ENCODE measurements at places on chromosomes 4 and X. TPM values are rescaled to one million over a fixed set of nuclear protein-coding genes. Genes with fewer than 3 reads are reported as not detected.
A peak's percentile ranks its signal among the peaks of the same experiment; 100 is the strongest.

DNA sequence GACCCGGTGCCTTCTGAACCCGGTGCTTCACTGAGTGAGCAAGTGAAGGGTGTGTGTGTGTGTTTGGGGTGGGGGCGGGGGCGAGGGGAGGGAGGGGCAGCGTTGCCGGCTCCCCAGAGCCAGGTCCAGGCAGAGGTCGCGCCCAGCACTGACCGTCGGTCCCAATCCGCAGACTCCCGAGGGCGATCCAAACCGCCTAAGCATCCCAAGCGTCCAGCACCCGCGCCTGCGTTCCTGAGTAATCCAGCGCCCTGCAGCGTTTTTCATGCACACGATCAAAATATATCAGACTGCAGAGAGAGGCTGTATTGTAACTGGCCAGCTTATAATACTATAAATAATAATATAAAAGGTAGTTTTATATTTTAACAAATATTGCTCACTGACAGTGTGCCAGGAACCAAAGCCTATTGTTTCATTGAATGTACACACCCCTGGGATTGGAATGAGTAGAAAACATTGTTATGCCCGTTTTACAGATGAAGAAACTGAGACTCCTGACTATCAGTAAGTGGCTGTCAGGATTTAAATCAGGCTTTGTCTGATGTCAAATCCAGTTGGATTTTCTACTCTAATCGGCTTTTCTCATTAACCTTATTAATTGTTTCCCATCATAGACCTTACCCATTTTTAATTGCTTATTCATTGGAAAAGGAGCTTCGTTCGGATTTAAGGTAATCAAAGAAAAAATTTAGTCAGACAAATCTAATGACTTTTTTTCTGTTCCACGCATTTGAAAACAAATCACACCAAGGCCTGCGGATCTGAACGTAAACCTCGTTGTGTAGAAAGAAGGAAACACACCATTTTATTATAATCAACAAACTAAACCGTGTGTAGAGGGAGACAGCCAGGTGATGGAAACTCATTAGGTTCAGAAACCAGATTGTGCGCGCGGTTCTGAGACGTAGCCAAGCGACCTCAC is 4.0 kb upstream of the NKX3-2 start:
- no peaks in the 10 kb centered on the region for H3K36me3 ChIP-seq
- peaks cover 47% of the 10 kb centered on the region for H3K4me1 ChIP-seq
- peak overlapping the region; percentile 60 for H3K4me3 ChIP-seq
- H3K27me3 ChIP-seq, result peaks cover 49% of the 10 kb centered on the region

- no peaks in the 10 kb centered on the region for H3K4me1 ChIP-seq
- DNase-seq, result no peak
These were observed 114.5 kb upstream of the ACSL4 start for GRCh38 chrX:109847257-109848187.

- H3K4me1 ChIP-seq, result no peaks in the 10 kb centered on the region
- no peaks in the 10 kb centered on the region for H3K36me3 ChIP-seq
- H3K27me3 ChIP-seq, result no peaks in the 10 kb centered on the region
- no peak for DNase-seq
These were observed 8.0 kb upstream of the CPEB2 start for GRCh38 chr4:14994242-14994641.

DNA sequence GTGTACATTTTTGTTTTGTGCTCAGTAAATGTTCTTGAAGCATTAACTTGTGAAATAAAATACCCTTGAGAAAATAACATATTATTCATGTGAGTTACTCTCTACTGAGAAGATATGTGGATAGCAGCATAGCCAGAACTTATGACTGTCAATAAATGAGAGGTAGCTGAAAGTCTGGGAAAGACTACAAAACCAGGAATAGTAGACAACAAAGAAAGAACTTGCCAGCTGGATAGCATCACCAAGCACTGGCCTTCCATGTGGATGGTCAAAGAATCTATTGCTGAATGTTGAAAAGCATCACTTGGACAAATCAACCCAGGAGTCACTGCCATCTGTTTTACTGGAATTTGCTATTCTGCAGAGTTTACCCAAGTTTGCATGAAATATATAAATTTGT is 650.0 kb upstream of the HTR2C start:
- H3K36me3 ChIP-seq, result no peaks in the 10 kb centered on the region
- H3K4me3 ChIP-seq, result no peak overlapping the region
- no peak overlapping the region for H3K27ac ChIP-seq
- no peak for DNase-seq

- no peaks in the 10 kb centered on the region for H3K36me3 ChIP-seq
- no peak overlapping the region for H3K27ac ChIP-seq
- H3K4me3 ChIP-seq, result no peak overlapping the region
- DNase-seq, result no peak
- H3K27me3 ChIP-seq, result no peaks in the 10 kb centered on the region
These were observed 68.0 kb upstream of the GRID2 start for GRCh38 chr4:92235731-92236130.

The ABCG2 gene
- total RNA-seq, result 0.07 TPM

The NMU gene
- not detected for total RNA-seq

The CTAG1B gene
- total RNA-seq, result not detected

The SPANXB1 gene
- not detected for total RNA-seq

The MAGED4 gene
- total RNA-seq, result 8.6 TPM
